ENCODE measurements at places on chromosomes 11 and 22.

GRCh38 chr11:114065094-114065493 lies 5.6 kb downstream of the ZBTB16 start:
- no peak for DNase-seq

DNA sequence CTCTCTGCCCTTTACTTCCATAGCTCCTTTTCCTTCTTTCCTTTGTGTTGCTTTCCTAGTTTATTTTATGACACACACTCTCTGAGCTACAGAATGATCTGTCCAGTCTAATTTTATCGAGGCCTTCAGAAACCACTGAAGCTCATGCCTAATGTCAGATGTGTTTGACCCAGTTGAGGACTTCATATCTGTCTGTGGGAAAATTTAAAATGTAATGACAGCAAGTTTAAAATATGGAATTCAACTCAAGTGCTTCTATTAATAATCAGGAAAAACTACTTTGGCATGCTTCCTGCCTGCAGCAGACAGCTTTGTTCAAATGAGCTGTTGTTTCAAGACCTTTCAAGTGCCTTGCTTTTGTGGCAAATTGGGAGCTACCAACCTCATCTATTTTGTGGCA lies 261.8 kb upstream of the MTNR1B start:
- DNase-seq, result no peak

GRCh38 chr22:30675436-30675835 lies 7.8 kb upstream of the DUSP18 start:
- DNase-seq, result no peak

DNA sequence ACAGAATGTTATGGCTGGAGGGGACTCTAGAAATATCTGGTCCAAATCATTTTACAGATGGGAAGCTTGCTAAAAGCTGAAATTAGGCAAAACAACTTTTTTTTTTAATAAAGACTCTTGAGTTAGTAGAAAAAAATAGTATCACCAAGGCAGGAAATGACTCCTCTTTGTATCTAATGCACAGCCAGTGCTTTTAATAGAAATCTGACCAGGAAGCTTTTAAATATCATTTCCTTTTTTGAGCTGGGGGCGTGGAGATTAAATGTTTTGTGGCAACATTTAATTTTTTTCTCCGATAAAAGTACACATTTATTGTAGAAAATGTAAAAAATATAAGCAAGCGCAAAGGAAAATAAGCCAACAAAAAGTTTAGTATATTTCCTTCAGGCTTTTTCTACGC lies 22.5 kb downstream of the TRAF6 start:
- DNase-seq, result no peak

DNA sequence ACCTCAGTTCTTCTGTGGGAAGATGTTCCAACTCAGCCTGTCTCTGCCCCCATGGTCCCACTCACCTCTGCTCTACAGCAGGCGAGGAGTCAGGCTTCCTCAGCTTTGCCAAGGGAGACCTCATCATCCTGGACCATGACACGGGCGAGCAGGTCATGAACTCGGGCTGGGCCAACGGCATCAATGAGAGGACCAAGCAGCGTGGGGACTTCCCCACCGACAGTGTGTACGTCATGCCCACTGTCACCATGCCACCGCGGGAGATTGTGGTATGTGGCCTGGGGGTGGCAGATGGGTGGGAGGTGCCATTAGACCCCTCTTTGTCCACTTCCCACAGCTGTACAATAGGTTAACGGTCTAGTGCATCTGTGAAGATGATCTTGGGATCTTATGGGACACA lies 73.3 kb downstream of the MYO7A start:
- no peak for DNase-seq

GRCh38 chr11:44311339-44312261 lies 1.7 kb upstream of the ALX4 start:
- no peak for DNase-seq

GRCh38 chr11:95296621-95297025 lies 65.6 kb upstream of the SESN3 start:
- no peak for DNase-seq
